ENCODE measurements at places on chromosomes 4 and X.

GRCh38 chrX:154366666-154367055 is 7.8 kb downstream of the FLNA start:
- DNase-seq = no peak

DNA sequence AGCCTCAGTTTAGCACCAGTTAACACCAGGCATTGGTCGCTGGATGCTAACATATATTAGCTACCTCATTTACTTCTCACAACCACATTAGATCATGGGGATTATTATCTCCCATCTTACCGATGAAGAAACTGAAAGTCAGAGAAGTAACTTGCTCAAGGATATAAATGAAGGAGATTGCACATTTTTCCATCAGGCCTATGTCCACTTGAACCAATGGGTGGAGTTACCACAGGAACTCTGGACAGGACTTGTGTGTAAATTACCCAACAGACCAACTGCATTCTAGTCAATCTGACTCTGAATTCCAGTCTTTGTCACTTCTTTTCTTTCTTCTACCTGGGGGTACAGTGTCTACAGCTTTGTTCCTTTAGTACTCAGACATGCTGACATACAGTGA is 1.8 kb downstream of the LNX1 start:
- no peak for DNase-seq

DNA sequence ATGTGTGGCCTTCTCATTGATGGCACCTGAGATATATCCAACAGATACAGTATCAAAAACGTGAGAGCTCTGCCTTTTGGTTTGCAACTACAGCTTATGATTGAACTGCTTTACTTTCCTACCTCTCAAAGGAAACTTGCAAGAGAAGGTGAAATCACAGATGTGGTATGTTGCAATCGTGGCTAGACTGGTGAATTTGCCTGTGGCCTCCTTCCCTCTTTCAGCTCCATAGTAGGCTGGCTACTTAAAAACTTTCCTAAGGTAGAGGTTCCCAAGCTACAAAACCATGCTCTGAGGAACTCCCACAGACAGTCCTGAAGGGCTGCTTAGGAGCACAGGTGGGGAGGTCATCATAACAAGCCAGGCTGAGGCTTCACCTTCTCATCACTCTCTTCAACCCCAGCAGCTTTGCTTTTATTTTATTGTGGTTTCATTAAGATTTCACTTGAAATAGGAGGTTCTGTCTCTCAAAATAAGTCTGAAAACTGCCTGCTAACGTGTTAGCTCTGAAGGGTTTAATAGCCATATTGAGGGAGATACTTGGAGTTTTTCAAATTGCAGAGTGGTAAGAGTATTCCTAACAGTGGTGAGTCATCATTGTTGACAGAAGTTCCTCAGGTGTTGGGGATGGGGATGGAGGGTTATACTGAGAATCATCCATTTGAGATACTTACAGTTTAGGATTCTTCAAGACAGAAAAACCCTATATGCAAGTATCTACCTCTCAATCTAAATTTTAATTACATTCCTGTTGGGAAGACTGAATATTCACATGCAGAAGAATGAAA is 93.5 kb upstream of the UCP1 start:
- DNase-seq = no peak

DNA sequence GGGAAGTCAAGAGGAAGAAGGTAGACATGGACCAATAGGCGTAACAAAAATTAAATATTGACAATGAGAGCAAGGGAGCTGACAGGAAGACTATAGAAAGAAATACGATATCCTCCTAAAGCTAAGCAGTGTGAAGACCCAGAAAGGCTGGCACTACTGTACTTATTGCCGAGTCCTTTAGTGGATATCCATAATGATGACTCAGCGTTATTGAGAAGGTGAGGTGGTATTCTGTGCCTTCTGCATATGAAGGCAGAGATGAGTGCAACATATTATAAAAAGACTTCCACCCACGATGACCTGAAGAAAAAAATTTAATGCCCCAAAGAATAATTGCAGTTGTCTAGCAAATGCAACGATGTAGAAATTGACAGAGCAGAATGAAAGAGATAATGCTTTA is 13.0 kb upstream of the MCF2 start:
- DNase-seq = no peak
